NCI-H187 (cell line): ENCODE measurements at places on chromosomes 7 and 10.

- no peak for DNase-seq
Measured at GRCh38 chr10:6474871-6475270, 105.2 kb downstream of the PRKCQ start.

GRCh38 chr10:19651549-19651948, 164.7 kb upstream of the PLXDC2 start:
- no peak for DNase-seq

DNA sequence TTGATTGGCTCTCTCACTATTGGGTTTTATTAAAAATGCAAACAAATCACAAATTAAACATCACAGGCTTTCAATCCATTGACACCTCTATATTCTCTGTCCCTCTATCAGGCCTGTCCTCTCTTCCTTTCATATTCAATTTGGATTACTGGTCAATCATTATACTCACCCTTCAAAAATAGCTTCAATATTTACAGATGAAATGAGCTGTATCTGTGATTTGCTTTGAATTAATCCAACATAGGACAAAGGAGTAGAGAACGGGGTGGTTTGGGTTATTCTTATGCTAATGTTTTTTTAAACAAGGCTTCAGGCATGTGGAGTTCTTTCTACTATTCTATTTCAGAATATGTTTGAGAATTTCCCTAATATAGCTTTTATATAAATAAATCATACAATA, 2.3 kb downstream of the TAS2R39 start:
- no peak for DNase-seq

DNA sequence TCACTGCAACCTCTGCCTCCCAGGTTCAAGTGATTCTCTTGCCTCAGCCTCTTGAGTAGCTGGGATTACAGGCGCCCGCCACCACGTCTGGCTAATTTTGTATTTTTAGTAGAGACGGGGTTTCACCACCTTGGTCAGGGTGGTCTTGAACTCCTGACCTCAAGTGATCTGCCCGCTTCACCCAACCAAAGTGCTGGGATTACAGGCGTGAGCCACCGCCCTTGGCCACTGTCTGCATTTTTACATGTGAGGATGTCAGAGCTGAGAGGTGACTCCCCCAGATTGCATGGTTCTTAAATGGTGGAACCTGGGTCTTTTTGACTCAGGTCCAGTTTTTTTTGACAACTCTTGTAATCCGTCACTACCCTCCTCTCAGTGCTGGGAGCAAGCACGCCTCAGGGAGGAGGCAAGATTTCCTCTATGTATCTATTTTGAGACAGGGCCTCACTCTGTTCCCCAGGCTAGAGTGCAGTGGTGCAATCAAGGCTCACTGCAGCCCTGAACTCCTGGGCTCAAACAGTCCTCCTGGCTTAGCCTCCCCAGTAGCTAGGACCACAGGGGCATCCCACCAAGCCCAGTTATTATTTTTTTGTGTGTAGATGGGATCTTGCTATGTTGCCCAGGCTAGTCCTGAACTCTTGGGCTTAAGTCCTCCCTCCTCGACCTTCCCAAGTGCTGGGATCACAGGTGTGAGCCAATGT, 1.2 kb upstream of the SRRT start:
- DNase-seq, result no peak
